Uterus (tissue), 4 donors: ENCODE measurements at places on chromosomes 11 and 22. TPM values are rescaled to one million over a fixed set of nuclear protein-coding genes. Genes with fewer than 3 reads are reported as not detected.
A peak's percentile ranks its signal among the peaks of the same experiment; 100 is the strongest.

DNA sequence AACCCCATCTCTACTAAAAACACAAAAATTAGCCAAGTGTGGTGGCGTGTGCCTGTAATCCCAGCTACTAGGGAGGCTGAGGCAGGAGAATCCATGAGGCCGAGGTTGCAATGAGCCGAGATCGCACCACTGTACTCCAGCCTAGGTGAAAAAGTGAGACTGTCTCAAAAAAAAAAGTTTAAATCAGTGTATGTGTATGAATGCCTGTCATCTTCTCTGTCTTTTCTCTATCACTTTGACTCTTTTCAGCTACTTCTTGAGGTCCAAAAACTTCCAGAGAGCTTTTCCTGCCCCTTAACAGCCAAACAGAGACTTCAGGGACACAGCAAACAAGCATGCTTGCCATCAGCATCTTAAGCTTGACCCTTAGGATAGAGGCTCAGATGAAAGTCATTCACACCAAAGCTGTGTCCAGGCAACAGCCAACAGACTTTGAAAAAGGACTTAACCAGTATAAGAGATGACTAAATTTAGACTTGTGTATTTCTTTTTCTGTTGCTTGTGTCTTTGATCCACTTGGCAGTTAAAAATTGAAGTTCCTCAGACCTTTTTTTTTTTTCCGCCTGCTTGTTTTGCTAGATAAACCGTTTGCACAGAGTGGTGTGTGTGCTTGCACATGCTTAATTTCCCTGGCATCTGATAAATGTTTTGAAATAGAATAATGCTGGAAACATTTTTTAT lies 151.9 kb downstream of the DBX1 start:
- H3K4me1 ChIP-seq = no peaks in the 10 kb centered on the region
- DNase-seq = no peak
- H3K4me3 ChIP-seq = no peak overlapping the region
- no peaks in the 10 kb centered on the region for H3K27me3 ChIP-seq

DNA sequence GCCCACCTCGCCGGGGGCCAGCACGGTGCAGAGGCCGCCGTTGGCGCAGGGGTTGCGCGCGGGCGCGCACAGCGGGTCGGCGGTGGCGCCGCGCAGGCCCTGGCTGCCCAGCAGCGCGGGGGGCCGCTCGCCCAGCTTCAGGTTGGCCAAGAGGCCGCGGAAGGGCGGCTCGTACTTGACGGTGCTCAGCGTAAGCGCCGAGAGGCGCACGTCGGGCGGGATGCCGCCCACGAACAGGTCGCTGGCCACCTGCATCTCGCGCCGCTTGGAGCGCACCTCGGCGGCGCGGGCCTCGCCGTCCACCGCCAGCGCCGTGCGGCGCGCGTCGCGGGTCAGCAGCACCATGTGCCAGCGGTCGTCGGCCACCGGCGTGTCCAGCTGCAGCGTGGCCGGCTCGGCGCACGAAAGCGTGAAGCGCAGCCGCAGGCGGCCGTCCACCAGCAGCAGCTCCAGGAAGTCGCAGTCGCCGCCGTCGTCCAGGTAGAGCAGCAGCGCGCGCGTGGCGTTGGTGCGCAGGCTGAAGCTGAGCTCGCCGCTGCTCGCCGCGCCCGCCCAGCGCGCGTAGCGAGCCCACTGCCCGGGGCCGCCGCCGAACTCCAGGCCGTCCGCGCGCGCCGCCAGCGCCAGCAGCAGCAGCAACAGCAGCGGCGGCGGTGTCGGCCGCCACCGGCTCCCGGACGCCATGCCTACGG lies 9.8 kb downstream of the NRXN2 start:
- peaks cover 60% of the 10 kb centered on the region for H3K27me3 ChIP-seq
- no peak overlapping the region for H3K27ac ChIP-seq
- peaks cover 13% of the 10 kb centered on the region for H3K4me1 ChIP-seq
- no peak overlapping the region for H3K4me3 ChIP-seq
- no peaks in the 10 kb centered on the region for H3K36me3 ChIP-seq
- peak; percentile 42 for DNase-seq

- H3K4me1 ChIP-seq = no peaks in the 10 kb centered on the region
- DNase-seq = no peak
- no peaks in the 10 kb centered on the region for H3K36me3 ChIP-seq
- H3K4me3 ChIP-seq = no peak overlapping the region
These were observed 89.5 kb downstream of the KCNQ1 start for GRCh38 chr11:2534134-2534956.

Gene MRGPRF
- total RNA-seq = 65.7 TPM

- no peaks in the 10 kb centered on the region for H3K27me3 ChIP-seq
- DNase-seq = no peak
- H3K4me1 ChIP-seq = no peaks in the 10 kb centered on the region
- no peak overlapping the region for H3K4me3 ChIP-seq
These were observed 53.9 kb upstream of the TBCEL start for GRCh38 chr11:120969993-120970392.

GRCh38 chr11:36638556-36638955 lies 40.5 kb upstream of the RAG2 start:
- no peak for DNase-seq
- H3K4me3 ChIP-seq = no peak overlapping the region
- H3K27ac ChIP-seq = no peak overlapping the region
- H3K27me3 ChIP-seq = no peaks in the 10 kb centered on the region
- H3K36me3 ChIP-seq = no peaks in the 10 kb centered on the region
- H3K4me1 ChIP-seq = no peaks in the 10 kb centered on the region

Gene MPZL2
- 191 TPM for total RNA-seq

GRCh38 chr22:37175414-37176281 lies 12.4 kb downstream of the C1QTNF6 start:
- peak overlapping the region; percentile 51 for H3K27ac ChIP-seq
- peak; percentile 9 for DNase-seq
- no peaks in the 10 kb centered on the region for H3K36me3 ChIP-seq
- no peak overlapping the region for H3K4me3 ChIP-seq
- peaks cover 29% of the 10 kb centered on the region for H3K4me1 ChIP-seq
